ENCODE measurements at places on chromosomes 1 and 21.

- peak; percentile 38 for DNase-seq
These were observed 33.8 kb downstream of the DUSP10 start for GRCh38 chr1:221708076-221708571.

DNA sequence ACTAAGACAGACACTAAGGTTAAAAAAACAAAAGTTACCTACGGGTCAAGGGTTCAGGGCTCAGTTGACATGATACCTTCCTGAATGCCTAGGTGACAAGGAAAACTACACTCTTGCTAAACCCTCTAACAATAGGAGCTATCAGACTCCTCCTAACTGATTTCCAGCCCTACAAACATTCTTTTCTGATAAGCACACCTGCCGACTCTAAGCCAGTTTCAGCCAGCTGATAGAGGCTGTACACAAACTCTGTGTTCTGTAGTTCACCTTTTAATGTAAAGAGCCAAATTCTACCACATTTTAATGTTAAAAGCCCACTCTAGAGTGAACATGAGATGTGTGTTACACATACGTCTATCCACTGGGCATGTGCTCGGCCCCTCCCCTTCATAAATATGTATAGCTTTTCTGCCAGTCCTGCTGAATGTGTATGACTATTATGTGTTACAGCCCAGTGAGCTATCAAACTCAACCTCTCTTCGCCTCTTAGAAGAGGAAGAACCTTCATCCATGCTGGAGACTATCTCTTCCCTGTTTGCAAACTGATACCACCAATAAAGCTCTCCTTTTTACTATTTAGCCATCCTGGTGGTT lies 40.0 kb upstream of the FAM163A start:
- no peak for DNase-seq

DNA sequence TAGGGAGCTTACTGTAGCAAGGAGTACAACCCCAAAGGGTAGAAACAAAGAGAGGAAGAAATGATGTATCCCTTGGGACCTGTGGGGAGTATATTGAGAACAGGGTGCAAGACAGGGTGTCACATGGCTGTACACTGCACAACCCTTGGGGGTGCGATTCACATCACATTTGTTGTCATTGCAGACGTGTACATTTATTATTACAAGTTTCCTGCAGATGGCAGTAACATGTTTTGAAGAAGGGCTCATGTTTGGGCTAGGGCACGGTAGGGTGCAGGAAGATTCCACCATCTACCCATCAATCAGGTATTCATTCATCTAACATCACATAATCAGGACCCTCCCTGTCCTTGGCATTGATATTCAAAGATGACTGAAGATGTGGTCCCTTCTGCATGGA lies 62.5 kb downstream of the NDUFS5 start:
- DNase-seq: no peak

DNA sequence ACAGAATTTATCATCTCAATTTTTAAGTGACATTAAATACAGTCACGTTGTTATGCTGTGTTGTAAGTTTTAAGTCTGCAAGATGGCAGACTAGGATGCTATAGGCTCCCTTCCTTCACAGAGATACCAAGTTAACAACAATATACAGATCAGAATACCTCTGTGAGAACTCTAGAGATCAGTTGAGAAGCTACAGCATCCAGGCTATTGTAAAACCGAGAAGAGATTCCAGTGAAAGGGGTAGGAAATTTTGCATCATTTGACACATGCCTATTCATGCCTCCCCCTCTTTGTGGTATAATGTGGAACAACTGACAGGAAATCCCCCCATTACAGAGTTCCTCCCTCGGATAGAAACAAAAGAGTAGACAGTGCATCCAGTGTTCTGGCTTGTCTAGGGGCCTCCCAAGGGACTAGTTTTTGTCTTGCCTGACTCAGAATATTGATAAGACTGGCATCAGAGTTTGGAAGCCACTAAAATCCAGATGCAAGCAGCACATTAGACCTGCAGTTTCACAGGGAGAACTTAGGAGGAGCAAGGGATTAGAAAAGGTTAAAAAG lies 80.6 kb downstream of the LBR start:
- no peak for DNase-seq

Data from mucosa of descending colon (tissue), 3 donors.